ENCODE measurements at places on chromosomes 11 and 22.

GRCh38 chr11:71329165-71329510 lies 76.8 kb upstream of the SHANK2 start:
- DNase-seq: no peak

DNA sequence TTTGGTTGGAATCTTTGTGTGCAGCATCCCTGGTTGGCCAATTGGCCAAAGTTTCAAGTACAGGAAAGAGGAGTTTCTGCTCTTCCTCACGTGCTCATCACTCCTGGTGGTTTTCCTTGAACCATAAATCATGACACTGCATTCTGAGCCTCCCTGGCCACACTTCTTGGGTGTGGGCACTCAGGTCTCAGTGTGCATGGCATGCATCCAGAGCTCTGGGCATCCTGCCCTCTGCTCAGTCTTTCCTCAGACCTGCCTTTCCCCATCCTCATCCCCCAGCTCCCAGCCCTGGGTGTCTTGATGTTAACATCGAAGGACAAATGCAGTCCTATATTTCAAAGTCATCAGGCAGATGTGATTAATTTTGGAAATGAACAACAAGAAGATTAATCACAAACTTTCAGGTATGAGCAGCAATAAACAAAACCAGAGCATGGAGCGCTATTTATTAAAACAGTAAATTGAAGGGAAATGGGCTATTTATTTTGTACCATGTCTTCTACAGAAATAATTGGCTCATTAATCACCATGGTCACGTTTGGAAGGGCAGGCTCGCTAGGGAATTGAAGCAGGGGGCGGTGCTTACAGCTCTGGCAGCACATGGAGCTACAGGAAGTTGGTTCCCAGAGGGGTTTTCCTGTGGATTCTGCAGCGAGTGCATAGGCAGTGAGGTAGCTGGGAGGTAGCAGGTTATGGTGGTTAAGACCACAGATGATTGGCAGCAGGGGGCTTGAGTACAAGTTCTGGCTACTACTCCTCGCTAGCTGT lies 89.6 kb downstream of the CSNK2A3 start:
- no peak for DNase-seq

DNA sequence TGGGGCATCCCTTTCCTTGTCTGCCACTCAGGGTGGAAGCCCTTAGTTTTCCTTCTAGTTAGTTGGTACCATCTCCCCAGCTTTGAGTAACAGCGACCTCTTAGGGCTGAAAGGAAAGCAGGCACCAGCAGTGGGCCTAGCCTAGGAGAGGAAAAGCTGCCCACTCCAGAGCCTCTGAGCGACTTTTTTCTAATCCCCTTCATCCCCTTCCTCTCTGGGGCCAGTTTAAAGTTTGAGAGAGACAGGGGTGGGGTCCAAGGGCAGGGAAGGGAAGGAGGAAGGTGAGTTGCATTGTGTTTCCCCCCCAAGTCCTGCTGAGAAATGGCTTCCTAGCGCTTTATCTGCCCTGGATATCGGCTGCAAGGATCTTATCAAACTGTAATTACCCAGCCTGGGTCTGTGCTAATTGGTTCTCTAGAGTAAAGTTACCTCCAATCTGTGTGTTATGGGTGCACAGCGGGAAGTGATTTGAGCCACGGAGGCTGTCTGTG lies 573.9 kb upstream of the CADM1 start:
- DNase-seq: no peak

GRCh38 chr11:86492370-86493010 lies 117.8 kb downstream of the CCDC81 start:
- peak; percentile 54 for DNase-seq

GRCh38 chr22:42959576-42960509 lies 55.1 kb downstream of the PACSIN2 start:
- DNase-seq: peak; percentile 95

DNA sequence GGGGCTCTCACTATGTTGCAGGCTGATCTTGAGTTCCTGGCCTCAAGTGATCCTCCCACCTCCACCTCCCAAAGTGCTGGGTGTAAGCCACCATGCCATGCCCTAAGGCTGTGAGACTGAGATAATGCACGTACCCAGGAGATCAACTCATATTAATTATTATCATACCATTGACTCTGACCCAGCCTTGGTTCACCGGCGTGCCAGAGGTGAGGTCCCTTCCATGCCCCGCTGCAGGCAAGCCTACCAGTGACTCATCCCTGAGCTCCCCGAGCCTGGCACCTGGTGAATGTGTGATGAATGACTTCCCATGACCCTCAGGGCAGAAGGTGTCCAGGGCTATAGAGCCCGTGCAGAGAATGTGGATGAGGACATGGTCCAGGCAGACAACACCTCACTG lies 12.1 kb downstream of the GAL3ST1 start:
- no peak for DNase-seq

DNA sequence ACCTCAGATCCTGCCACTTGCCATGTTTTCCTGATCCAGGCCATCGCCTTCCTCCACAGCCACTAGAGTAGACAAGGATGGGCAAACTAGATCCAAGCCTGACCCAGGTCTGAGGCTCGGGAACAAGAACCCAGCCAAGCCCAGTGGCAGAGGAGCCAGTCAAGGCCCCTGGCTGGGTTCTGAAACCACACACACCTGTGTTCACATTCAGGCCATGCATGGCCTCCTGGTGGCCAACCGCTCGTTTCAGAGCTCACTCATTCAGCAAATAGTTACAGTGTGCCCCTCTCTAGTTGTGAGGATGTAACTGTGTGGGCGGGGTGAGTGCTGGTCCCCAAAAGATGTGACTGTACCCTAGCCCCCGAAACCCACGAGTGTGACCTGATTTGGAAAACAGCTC lies 337.6 kb downstream of the CTTN start:
- DNase-seq: no peak

DNA sequence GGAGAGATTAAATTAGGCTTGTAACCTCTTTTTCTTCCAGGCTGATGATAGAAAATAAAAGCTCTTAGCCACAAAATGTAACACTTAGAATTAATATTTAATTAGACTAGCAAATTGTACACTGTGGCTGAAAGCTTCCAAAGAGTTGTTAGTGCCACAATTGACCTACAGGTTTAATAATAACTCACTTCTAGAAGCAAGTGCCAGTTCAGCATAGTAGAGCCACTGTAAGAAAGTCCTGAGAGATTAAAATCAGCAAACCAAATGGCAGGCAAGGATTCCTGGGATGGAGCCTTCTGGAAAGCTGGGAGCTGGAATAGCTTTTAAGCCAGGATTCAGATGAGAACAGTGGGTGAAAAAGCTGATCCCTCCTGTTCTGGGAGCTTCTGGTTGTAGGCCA lies 131.0 kb downstream of the ELP4 start:
- no peak for DNase-seq

DNA sequence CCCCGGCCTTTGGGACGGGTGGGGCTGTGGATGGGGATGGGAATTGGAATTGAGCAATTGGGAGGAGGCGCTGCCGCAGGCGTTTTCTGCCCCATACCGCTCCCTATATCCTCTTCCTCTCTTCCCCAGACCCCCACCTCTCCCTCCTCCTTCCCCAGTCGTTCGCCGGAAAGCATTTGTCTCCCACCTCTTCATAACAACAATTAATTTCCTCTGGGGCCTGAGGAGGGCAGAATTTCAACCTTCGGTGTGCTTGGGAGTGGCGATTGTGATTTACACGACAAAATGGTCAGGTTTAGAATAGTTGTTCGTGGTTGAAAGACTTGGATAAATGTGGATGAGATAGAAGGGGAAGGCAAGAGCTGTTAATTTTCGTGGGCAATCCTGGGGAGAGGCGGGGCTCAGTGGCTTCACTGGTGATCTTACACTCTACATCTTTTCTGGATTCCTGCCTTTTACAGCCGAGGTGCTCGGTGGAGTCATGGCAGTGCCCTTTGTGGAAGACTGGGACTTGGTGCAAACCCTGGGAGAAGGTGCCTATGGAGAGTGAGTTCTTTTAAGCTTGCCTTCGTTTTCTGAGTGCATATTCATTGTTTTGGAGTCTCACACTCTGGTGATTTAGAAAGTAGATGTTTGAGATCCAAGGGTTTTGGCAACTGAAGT lies 1.5 kb downstream of the CHEK1 start:
- peak; percentile 86 for DNase-seq

GRCh38 chr22:25966448-25966913 lies 202.8 kb upstream of the SEZ6L start:
- DNase-seq: no peak

DNA sequence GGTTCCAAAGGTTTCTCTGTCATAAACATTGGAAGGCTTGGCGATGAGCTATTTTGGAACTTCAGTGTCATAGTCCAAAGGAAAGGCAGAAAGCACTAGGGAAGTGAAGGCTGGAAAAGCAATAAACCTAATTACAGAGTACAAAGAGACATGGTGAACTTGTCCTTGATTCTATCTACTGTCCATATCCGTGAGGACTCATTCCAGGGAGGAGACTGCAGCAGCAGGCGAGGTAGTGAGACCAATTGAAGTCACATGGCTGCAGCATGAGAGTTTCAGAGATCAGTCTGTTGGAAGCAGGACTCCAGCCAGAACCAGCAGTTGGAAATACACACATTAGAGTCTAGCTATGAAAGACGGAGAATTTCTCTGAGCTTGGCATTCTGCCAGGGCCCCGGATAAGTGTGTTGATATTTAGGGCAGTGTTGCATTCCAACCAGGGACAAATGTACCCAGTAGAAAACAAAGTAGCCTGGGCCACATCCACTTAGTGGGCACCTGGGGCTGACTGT lies 54.1 kb upstream of the ARHGAP42 start:
- peak; percentile 69 for DNase-seq

- peak; percentile 85 for DNase-seq
These were observed 21.5 kb downstream of the CYTH4 start for GRCh38 chr22:37303821-37304274.

DNA sequence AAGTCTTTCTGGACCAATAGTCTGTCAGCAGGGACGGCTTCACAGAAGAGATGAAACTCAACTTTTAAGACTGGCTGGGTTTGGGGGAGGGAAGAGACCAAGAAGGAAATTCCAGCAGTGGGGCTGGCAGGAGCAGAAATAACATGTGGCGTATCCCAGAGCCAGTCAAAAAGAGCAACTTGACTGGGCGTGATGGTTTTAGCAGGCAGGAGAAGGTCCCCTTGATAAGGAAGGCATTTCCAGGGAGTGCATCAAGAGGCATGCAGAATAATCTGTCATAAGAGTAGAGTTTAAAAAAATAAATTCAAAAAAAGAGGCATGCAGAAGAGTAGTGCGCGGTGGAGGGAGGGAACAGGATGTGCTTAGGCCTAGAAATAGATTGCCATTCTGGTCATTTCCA lies 52.5 kb downstream of the C22orf31 start:
- peak; percentile 42 for DNase-seq

GRCh38 chr11:69005183-69005630 lies 7.8 kb downstream of the MRGPRF start:
- DNase-seq: no peak

DNA sequence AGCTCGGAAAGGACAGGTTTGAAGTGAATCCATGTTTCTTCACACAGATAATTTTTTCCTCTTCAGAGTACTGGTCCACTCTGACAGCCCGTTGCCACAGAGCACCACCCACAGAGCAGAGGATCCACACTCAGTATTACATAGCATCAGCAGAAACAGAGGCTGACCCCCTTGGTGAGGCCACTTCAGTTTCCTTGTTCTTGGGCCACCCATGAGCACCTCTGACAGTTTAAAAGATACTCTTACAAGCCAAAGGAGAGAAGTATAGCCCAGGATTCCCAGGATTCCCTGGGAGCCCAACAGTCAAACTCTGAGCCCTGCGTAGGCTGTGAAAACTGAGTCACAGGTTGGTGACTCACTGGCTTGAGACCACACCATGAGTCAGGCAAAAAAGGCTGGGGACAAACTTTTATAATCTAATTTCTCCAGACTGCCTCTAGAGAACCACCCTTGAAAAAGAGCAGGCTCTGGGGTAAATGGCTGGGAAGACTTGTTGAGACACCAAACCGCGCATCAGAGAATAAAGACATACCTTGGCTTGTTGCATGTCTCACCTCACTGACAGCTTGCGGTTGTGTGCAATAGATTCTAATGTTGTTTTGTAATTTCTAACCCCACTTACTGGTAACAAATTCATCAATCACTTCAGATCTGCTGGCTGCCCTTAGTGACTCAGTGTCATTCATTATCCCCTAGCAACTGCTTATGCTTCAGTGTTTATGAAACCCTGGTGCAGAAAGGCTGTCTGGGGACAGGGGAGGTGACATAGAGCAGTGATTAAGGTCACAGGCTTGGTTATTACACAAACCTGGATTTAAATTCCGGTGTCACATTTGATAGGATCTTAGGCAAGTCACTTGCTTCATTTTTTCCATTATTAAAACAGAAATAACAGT lies 56.9 kb upstream of the PRSS23 start:
- DNase-seq: peak; percentile 94

DNA sequence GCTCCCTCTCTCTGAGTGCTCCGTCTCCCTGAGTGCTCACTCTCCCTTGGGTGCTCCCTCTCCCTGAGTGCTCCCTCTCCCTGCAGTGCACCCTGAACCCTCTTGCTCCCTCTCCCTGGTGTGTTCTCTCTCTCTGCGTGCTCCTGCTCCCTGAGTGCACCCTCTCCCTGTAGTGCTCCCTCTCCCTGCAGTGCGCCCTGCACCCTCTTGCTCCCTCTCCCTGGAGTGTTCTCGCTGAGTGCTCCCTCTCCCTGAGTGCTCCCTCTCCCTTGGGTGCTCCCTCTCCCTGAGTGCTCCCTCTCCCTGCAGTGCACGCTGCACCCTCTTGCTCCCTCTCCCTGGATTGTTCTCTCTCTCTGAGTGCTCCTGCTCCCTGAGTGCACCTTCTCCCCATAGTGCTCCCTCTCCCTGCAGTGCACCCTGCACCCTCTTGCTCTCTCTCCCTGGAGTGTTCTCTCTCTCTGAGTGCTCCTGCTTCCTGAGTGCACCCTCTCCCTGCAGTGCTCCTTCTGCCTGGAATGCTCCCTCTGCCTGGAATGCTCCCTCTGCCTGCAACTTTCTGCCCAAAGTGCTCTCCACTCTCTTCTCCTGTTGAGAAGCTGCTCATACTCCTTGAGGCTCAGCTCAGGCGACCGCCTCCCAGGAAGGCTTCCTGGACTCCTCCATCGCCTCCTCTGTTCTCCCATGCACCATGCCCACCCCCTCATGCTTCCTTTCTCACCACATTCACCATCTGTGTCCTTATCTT lies 48.4 kb upstream of the WNT7B start:
- no peak for DNase-seq

GRCh38 chr11:71498091-71498490 lies 29.0 kb upstream of the KRTAP5-7 start:
- DNase-seq: no peak

DNA sequence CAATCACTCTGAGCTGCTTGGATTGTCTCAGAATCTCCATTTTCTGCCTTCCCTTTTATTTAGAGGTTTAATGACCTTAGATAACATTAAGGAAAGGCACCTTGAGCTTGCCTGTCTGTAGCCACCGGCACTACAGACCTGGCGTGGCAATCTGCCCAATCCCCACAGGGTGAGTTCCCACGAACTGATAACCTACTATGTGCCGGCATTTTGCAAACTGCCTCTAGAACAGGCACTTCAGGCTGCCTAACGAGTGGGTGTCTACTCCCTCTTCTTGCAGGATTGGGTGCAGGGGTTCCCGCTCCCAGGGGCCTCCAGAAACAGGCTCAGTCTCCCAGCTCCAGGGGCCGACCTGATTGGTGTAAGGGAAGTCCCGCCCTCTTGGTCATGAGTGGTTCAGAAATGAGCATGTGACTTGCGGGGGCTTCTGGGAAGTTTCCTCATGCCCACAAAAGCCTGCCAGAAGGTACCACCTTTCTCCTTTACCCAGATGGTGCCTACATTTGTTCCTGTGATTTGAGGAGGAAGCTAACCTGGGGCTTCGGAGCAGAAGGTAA lies 120.0 kb upstream of the LDLRAD3 start:
- DNase-seq: no peak
